Caco-2 (cell line): ENCODE measurements at places on chromosomes 7 and 10. TPM values are rescaled to one million over a fixed set of nuclear protein-coding genes. Genes with fewer than 3 reads are reported as not detected.

DNA sequence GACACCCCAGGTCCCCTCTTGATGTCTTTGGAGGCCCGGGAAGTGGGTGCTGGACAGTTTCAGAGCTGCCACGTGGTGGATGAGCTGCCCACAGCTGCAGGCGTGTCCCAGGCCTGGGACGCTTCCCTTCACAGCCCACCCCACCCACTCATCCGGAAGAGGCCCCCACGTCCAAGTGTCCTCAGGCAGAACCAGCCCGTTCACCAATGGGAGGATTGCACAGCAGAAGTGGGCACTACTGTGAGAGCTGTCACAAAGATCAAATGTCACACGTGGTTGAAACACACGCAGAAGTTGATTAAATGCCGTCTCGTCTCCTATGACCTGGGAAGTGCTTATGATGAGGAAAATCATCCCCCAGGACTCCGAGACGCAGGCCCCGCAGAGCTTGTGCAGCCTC is 52.9 kb downstream of the STK32C start:
- no peak for DNase-seq

- DNase-seq: no peak
These were observed 11.9 kb downstream of the CHST3 start for GRCh38 chr10:71975871-71976725.

Gene EFCAB10
- not detected in 2 replicates for total RNA-seq

Gene H2BK1
- total RNA-seq: not detected in 2 replicates

Gene CCDC146
- 1.4 and 2.6 TPM in 2 replicates for total RNA-seq

DNA sequence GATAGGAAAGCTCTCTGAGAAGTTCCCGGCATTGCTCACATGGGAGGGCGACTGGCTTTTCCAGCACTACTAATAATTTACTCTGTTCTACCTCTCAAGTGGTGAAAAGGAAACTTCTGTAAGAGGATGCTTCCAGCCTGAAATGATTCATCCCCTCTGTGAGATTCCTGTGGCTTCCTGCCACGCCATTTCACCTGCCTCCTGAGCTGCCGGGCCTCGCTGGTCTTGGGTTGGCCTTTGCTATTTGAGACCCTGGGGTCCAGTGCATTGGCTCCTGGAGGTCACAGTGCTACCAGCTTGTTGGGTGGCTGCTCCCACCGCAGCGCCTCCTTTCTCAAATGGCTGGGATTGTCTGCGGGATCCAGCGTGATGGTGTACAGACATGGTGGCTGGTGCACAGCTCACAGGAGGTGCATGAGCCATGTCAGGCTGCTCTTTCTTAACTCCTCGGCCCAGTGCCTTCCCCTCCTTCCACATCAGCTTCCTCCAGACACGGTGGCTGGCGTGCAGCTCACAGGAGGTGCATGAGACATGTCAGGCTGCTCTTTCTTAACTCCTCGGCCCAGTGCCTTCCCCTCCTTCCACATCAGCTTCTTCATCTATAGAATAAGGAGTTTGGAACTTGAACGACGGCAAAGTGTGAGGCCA is 42.9 kb upstream of the PCBD1 start:
- DNase-seq: no peak

Gene NODAL
- total RNA-seq: 0.59 and 1.3 TPM in 2 replicates

GRCh38 chr10:132133005-132133404 is 53.7 kb upstream of the DPYSL4 start:
- no peak for DNase-seq

- no peak for DNase-seq
These were observed 30.0 kb downstream of the PRSS2 start for GRCh38 chr7:142800699-142801260.

DNA sequence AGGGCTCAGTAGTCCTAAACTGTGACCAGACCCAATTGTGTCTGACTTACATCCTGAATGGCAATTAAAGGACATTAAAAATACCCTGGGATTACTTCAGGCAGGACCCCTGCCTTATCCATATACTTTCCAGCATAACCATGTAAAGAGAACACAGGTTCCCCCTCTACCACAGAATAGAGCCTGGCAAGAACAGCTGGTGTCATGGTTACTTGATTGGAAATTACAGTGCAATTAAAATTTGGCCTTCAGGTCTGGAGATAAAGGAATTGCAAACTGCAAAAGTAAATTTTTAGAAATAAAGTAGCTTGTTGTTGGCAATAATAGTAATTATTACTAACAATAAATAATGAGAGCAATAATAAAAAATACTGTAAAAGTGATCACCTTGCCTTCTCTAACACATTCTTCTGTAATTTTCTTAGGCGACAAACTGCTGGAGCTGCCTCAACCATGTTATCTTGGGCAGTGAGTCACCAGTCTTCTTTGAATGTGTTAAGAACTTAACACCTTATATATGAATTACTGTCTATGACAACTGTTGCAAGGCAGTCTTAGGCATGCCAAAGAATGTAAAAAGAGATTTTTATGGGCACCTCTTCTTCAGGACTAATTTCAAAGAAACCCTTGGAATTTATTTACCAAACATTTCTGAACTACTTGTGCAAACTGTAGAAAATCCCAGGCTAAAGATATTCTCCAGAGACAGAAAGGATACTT is 53.7 kb downstream of the HIBADH start:
- no peak for DNase-seq

DNA sequence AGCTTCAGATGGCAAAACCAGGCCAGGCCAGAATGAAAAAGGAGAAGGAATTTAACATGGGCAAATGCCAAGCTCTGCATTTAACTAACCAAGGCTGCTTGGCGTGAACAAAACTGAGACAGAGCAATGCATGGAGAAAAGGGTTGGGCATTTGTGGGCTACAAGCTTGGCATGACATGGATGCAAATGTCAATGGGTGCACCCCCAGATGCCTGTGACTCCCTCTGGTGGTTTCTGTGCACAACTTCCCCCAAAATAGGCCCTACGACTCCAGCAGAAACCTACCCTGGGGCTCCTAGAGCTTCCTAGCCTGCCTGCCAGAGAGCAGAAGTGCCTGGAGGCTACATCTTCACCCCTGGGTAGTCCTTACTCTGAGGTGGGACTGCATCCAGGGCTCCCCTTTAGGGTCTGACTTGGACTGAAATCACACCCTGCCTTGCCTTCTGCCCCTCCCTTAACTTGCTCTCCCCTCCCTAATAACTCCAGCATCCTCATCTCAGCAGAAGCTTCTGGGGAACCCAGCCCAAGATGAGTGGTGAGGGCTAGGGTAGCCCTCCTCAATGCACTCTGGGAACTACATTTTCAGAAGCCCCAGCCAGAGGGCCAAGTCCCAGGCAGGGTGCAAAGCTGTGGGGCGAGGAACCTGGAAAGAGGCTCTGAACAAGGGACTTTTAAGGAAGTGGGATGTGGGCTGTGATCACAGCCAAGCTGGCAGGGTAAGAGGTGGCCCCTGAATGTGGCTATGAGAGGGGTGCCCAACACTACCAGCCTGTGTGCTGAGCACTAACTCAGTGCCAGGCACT is 11.3 kb downstream of the GPRIN2 start:
- peak; percentile 66 for DNase-seq

Gene MCM10
- 55.0 and 62.6 TPM in 2 replicates for total RNA-seq
